Central memory CD8-positive, alpha-beta T cell (primary cell): ENCODE measurements at places on chromosomes 2 and 18.

DNA sequence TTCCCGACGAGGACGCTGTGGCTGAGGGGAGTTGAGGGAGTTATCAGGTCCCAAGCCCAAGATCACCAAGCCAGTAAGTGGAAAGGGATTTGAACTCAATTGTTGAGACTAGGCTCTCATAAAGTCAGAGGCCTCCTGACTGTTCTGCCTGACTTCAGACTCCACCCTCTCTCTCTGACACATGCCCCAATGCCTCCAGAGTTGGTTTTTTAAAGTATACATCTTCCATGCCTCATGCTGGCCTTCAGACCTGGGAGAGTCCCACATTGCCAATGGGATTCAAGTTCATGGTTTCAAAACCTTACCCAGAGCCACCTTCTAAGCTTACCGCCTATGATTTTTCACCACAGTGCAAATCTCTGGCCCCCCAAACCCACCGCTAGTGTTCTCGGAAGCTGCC, 100.8 kb downstream of the RTN4 start:
- peaks cover 2% of the 10 kb centered on the region for H3K36me3 ChIP-seq
- no peak for DNase-seq
- H3K27me3 ChIP-seq = no peaks in the 10 kb centered on the region
- no peak overlapping the region for H3K27ac ChIP-seq
- peaks cover 13% of the 10 kb centered on the region for H3K4me1 ChIP-seq

DNA sequence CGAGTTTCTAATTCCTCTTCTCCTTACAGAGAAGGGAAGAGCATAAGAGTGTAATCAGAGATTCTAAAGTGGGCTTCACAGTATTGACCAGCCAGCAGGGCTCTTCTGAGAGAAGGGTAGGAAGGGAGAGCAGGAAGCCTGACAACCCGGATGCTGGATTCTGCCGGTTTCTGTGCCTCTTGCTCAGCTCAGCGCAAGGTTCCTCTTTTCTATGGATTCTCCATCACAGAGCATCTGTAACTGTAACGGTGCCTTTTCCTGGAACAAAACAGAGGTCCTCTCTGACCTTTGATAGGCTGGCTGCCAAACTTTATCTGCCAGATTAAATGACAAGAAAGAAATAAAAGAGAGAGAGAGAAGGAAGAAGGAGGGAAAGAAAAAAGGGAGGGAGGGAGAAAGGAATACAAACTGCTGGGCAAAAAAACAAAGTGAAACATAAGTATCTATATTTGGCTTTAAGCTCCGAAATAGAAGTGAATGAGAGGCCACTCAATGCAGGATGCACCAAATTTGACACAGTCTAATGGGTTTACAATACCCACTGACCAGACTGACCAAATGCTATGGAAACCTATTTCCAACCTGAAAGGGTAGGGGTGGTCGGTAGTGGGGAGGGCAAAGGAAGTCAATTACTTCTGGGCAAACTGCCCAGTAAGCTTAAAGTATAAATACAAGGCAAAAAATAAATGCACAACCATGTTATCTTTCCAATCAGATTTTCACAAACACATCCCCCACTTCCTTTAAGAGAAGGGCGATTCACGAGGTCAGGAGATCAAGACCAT, 59.2 kb downstream of the PIEZO2 start:
- DNase-seq = no peak
- H3K27ac ChIP-seq = no peak overlapping the region
- no peaks in the 10 kb centered on the region for H3K27me3 ChIP-seq
- no peak overlapping the region for H3K4me3 ChIP-seq
- no peaks in the 10 kb centered on the region for H3K36me3 ChIP-seq

DNA sequence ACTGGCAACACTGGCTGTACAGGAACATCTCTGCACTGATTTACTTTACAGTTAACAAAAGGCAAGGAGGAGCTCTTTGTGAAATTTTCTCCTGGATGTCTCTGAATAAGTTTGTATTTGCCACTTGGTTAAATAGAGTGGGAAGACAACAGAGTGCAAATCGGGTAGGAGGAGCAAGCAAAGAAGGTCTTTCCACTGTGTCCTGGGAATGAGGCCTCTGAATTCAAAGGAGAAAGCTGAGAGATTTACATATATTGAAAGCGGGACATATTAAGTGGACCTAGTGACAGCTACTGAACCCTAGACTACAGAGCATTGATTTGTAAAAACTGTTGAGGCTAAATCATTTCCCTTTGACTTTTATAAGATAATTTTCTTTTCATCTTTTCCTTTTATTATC, 117.4 kb upstream of the CHRNA1 start:
- H3K4me1 ChIP-seq = no peaks in the 10 kb centered on the region
- H3K4me3 ChIP-seq = no peak overlapping the region
- DNase-seq = no peak
- H3K27me3 ChIP-seq = no peaks in the 10 kb centered on the region

- no peak overlapping the region for H3K27ac ChIP-seq
- no peak for DNase-seq
- no peak overlapping the region for H3K4me3 ChIP-seq
- no peaks in the 10 kb centered on the region for H3K4me1 ChIP-seq
- no peaks in the 10 kb centered on the region for H3K36me3 ChIP-seq
Observed at GRCh38 chr2:107340955-107341354, 455.0 kb upstream of the ST6GAL2 start.
